Natural killer cell (primary cell): ENCODE measurements at places on chromosomes 1 and 21.
A peak's percentile ranks its signal among the peaks of the same experiment; 100 is the strongest.

GRCh38 chr1:22612671-22613571 is 23.5 kb upstream of the C1QA start:
- DNase-seq, result no peak

DNA sequence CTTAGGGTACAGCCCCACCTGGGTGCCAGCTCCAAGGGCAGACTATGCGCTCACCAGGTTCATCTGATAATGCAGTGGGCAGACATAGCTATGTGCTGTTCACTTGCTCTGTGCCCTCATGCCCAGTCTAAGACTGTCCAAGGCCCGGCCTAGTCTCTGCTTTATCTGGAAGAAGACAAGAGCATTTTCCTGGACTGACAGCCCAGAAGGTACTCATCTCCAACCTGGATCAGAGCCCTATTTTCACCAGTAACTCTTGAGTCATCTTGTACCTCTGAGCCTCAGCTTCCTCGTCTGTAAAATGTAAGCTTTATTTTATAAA is 28.5 kb upstream of the LRRC8C start:
- no peak for DNase-seq

GRCh38 chr1:100703716-100704115 is 15.8 kb upstream of the VCAM1 start:
- DNase-seq, result no peak

DNA sequence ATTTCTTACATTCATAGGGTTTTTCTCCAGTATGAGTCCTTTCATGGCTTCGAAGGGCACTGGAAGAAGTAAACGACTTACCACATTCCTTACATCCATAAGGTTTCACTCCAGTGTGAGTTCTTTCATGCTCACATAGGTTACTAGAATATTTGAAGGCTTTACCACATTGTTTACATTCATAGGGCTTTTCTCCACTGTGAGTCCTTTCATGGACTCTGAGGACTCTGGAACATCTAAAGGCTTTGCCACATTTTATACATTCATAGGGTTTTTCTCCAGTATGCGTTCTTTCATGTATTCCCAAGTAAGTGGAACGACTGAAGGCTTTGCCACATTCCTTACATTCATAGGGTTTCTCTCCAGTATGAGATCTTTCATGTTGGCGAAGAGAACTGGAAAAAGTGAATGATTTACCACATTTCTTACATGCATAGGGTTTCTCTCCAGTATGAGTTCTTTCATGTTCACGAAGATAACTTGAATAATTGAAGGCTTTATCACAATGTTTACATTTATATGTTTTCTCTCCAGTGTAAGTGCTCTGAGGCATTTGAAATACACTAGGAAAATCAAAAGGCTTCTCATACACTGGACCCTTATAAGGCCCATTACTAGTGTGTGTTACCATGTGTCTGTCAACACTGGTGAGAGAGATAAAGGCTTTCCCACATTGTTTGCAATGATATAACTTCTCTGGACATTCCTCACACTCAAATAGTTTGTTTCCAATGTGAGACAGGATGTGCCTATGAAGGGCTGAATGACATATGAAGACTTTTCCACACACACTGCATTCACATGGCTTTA is 29.9 kb upstream of the ZNF695 start:
- DNase-seq, result no peak

- DNase-seq, result no peak
Measured at GRCh38 chr21:15870819-15871218, 141.0 kb downstream of the USP25 start.

GRCh38 chr1:19251305-19252196 is at the start of the genes EMC1 and MRTO4:
TSS of gene EMC1 (minus strand) at chr1:19251524. CDS start at chr1:19251509, 15 bp downstream.
TSS of gene MRTO4 (plus strand) at chr1:19251805. CDS start at chr1:19251836, 31 bp downstream.
- peak; percentile 92 for DNase-seq

GRCh38 chr1:4272568-4272967 is 372.5 kb upstream of the C1orf174 start:
- no peak for DNase-seq

DNA sequence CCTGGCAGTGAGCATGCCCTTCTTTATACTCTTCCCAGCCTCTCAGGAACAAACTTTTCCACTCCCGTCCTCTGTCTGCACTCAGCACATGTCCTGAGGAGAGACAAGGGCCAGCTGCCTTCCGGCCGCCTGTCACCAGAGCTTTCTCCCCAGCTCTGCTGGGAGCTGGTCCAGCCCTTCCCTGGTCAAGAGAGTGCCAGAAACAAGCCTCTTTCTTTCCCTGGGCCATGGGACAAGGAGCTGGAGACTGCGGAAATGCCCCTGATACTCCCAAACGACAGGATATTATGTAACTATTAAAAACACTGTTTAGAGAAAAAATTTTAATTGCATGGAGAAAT is 10.4 kb downstream of the LAMB3 start:
- DNase-seq, result no peak

GRCh38 chr1:46547481-46548383 is 3.7 kb downstream of the KNCN start:
- no peak for DNase-seq

DNA sequence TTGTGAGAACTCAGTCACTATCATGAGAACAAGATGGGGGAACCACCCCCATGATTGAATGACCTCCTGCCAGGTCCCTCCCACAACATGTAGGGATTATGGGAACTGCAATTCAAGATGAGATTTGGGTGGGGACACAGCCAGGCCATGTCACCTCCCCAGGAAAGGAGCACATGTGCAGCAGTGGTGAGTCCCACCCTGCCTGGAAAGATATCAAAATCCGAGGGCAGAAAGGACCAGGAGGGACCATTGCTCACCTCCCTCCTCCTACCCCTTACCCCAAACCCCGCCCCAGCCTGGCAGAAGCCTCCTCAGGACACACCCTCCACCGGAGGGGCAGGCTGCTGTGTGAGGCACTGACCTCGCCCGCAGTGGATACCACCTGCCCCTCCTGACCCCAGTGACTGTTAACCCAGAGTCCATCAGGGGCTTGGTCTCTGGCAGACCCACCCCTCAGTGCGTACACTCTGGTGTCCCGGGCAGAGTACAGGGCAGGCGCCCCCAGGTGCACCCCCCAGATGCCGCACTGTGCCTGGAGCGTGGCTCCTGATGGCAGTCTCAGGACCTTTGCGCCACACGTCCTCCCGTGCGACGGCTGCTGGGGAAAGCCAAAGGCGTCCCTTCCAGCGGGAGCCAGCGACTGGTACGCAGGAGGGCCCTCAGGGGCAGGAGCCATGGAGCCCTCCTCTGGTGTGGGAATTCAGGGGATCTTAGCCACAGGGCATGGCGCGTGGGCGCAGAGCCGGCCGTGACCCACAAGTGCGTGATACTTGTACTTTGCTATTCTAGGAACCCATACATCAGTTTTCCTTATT is 20.9 kb downstream of the PDXK start:
- DNase-seq, result peak; percentile 46

DNA sequence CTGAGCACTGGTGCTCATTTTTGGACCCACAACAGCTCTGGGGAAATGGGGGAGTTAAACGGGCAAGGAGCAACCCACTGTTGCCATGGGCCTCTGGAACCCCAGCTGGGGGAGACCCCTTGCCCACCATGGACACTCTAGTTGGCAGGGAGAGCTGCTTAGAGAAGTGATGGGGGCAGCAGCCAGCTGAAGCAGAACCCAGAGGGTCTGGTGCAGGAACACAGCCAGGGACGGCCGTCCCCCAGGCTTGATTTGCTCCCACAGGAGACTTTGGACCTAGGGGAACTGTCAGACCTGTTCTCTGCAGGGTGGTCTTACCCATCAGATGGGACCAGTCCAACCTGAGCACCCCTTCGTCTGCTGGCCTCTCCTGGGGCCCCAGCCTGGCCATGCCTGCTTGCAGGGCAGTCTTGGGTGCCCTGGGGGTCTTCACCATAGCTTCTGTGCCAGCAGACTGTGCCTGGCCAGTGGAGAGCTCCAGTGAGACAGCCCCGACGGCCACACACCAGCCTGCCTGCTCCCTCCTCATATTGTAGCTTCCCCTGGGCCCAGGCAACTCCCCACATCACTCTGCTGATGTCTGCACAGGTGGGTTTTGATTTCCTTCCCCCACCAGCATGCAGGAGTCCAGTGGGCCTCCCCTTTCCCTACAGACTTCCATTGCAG is 11.3 kb downstream of the SPATC1L start:
- DNase-seq, result no peak

GRCh38 chr21:15732290-15732995 is 2.7 kb downstream of the USP25 start:
- DNase-seq, result peak; percentile 82

- no peak for DNase-seq
Measured at GRCh38 chr1:205927676-205928075, 15.6 kb downstream of the SLC26A9 start.

DNA sequence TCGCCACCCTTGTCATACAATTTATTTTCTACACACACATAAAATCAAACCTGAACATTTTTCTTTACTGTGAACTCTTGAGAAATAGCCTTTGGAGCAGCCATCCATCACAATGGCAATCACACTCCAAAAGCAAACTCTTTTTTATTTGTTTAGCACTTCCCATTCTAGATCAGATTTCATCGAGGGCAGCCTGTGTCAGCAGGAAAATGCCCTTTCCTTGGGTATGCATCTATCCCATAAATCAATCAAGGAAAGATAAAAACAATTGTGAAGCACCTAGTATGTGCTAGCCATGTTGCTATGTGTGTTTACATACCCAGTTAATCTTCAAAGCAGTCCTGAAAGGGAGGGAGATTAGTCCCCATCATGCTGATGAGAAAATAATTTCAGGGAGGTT is 484.1 kb upstream of the USP24 start:
- DNase-seq, result no peak

- no peak for DNase-seq
Measured at GRCh38 chr1:186531561-186532165, 70.7 kb upstream of the PDC start.

- DNase-seq, result no peak
Measured at GRCh38 chr1:199362996-199363395, 664.5 kb upstream of the NR5A2 start.

GRCh38 chr1:3732434-3733093 is 19.7 kb upstream of the CCDC27 start:
- no peak for DNase-seq

- no peak for DNase-seq
Measured at GRCh38 chr21:25640943-25641292, 1.9 kb downstream of the JAM2 start.

- peak; percentile 7 for DNase-seq
Measured at GRCh38 chr1:200741551-200742207, 3.0 kb downstream of the CAMSAP2 start.

DNA sequence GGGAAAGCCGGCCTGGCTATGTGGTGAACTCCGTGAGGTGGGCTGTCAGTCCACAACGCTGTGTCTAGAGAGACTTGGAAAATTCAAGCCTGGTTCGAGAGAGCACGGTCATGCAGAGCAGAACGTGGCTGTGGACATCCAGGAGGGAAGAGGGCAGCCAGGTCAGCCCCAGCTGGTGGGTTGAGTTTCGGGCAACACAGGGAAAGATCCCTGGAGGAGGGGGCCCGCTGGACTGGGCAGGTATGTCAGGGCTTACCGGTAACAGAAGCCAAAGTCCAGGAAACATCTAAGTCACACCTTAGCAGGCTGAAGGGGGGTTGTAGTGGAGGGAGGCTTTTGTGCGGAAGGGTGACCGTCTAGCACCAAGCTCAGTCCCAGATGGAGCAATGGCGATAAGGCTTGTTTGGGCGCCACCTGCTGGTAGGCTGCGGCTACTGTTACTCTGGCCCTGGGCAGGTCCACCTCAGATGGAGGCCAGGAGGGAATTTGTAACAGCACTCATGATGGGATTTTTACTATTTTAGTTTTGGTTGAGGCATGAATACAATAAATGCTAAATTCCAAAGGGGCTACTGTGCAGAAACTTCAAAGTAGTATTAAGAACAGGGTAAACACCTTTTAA is 143.3 kb upstream of the ZNF644 start:
- DNase-seq, result peak; percentile 70

DNA sequence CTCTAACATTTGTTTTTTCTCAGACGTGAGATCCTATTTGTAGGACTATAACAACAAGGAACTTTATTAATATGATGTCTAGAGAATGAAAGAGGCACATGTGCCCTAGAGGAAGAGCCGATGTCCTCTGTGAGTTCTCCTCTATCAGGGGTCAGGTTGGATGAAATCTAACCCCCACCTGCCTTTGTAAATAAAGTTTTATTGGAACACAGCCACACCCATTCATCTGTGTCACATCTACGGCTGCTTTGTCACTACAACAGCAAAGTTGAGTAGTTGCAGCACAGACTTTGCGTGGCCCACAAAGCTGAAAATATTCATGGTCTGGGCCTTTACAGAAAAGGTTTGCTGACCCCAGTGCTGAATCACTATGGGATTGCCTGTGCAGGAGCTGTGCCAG is 571 bp upstream of the CAPN9 start:
- no peak for DNase-seq

GRCh38 chr1:30126848-30127247 is 596.5 kb downstream of the MATN1 start:
- no peak for DNase-seq

DNA sequence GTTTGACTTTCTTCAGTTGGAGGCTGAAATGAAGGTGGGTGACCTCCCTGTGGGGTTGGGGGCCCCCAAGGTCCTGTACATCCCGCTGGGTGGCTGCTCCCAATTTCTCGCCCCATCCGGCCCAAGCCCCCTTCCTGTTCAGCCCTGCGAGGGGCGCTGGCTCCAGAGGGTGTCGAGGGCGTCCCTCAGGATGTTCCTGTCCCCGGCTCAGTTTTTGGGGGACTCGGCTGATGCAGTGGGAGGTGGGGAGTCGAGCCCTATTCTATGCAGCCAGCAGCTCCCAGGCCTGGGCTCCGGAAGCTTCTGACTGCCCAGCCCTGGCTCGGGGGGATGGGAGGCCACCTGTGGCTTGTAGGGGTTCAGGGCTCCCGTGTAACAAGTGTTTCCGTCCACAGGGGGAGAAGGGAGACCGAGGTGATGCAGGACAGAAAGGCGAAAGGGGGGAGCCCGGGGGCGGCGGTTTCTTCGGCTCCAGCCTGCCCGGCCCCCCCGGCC is 38.2 kb downstream of the SLC19A1 start:
- DNase-seq, result no peak

DNA sequence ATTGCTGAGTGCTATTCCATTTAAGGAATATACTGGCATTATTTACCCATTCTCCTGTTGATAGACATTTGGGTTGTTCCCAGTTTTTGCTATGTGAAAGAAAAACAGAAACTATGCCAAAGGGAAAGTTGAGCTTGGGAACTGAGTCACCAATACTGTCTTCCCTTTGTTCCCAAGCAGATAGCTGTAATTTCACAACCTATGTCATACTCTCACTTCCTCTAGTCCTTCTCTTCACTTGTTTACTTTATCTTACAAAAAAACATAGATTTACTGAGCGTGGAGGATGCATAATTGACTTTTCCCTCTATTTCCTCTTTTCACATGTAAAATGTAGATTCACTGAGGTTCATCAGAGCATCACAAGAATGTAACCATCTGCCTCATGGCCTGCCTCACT is 32.4 kb upstream of the PGBD5 start:
- DNase-seq, result no peak

DNA sequence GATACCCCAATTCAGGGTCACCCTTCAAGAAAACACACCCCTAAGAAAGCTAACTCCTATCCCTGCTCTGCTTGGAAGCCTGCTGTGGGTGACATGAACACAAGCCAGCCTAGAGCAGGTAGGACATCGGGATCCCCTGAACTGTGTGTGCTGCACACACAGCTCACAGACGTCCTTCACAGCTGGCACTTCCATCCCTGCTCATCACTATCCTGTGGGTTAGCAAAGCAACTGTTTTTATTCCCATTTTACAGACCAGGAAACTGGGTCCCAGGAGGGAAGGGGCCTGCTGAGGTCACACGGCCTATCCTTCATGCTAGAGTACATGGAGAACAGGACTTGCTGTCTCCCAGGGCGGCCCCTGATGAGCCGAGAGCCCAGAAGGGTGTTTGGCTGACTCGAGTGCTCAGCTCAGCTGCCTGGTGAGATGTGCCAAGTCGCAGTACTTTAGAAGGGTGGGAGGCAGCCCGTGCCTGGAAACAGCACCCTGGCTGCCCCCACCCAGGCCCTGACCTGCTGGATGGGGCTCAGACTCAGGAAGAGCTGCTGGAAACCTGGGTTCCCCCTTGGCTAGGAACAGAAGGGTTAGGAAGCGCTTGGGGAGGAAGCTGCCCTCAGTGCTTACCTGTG is 28.3 kb upstream of the BTG2 start:
- peak; percentile 49 for DNase-seq
